ENCODE measurements at places on chromosomes 11 and 22.

DNA sequence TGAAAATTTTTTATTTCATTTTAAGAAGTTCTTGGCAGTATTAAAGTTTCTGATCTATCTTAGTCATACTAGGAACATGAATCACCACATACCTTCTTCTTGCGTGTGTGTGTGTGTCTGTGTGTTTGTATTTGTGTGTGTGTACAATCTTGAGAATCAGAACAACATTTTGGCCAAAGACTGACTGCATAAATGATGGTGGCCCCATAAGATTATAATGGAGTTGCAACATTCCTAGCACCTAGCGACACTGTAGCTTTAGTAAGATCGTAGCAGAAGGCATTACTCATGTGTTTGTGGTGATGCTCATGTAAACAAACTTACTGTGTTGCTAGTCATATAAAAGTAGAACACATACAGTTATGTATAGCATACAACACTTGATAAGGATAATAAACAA, 205.4 kb downstream of the FAM76B start:
- DNase-seq: no peak

- DNase-seq: peak; percentile 39
These were observed 9.6 kb upstream of the UCP3 start for GRCh38 chr11:74018331-74019005.

DNA sequence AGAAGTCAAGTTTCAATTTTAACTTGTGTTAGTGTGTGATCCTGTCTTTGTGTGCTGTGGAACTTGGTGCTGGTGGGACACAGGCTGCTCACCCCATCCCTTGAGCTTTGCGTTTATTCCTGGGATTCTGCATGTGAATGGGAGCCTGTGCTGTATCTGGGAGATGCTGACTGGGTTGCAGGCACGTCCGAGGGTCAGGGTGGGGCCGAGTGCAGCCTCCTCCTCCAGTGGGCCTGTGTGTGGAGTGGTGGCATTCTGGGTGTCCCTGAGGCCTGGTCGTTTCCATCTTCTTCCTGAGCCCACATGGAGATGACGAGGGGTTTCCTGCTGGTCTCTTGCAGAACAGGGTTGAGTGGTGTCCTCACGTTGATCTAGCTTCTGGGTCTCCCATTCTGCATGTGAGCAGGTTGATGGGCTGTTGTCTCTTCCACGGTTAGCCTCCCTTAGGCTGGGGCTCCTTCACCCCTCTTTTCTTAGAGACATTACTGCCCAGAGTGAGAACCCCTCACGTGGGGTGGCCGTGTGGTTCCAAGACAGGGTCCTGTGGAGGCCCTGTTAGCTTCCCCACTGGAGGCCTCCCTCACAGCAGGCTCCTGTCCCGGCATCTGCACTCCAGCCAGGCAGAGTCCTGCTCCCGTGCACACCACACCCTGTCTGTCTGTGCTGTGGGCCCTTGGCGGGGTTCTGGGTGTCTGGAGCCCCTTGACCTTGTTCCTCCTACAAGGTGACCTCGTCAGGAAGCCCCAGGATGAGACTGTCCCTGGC, 4.9 kb downstream of the PTDSS2 start:
- no peak for DNase-seq

DNA sequence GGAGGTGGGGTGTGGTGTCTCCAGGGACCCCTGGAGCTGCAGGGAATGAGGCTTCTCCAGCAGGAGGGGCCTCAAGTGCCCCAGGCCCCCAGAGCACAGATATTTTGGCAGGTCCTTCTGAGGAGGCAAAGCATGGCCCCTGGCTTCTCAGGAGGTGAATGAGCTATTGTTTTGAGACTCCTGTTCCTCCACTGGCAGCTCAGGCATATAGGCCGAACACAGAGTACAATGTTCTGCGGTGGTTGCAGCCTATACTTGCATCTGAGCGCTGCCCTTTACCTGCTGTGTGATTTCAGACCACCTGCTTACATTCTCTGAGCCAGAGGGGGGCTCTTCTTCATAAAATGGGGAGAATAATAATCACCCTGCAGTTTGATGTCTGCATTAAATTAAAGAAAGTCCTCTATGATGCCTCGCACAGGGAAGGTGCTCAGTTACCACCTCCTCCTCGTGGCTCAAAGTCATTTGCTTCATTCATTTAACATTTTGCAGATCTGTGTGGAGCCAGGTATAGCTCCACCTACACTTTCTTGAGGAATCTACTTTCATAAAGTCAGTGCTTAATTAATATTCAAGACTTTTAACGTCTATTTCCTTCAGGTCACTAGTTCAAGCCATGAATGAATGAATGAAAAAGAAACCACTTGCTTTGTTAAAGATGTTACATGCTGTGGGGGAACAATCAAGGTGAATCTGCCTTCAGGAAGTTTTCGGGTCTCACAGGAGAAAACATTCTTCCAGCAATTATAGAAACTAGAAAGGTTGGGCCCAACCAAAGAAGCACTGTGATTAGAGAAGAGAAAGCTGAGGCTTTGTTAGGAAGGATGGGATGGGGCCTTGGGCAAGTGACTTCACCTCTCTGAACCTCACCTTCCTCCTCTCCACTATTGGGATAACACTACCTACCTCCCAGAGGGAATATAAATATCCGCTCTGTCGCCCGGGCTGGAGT, 68.4 kb downstream of the ADAMTS15 start:
- no peak for DNase-seq

DNA sequence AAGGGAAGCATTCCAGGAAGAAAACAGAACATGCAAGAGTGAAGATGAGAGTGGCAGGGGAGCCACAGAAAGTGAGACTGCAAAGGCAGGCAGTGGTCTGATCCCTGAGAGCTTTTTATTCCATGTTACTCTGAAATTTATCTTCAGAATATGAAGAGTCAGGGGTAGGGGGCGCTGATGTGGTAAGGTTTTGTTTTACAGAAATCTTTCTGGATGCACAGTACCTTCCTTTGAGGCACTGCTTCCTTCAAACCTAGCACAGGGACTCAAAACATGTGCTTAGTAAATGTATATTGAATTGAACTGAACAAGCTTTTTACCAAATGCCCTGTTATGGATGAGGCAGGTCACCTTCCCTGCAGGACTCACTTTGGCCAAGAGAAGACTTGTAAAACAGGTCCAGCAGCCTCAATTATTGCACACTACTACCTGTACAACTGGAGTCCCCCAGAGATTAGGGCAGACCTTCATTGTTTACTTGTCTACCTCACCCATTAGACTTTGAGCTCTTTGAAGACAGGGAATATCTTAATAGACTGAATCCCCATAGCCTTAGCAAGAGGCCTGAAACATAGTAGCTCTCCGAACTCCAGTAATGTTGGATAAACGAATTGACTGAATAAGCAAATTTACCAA, 2.2 kb downstream of the PAK1 start:
- no peak for DNase-seq

Measured in substantia nigra (tissue), 51 donors.